ENCODE measurements at places on chromosomes 12 and 14.

- DNase-seq, result no peak
Observed at GRCh38 chr12:11838403-11838802, 188.9 kb downstream of the ETV6 start.

- no peak for DNase-seq
Observed at GRCh38 chr12:74535536-74535935, 2.1 kb upstream of the ATXN7L3B start.

GRCh38 chr12:85253853-85254252, 26.2 kb upstream of the ALX1 start:
- no peak for DNase-seq

- DNase-seq, result no peak
Observed at GRCh38 chr12:120136093-120136770, 19.7 kb upstream of the RAB35 start.

- no peak for DNase-seq
Observed at GRCh38 chr12:1946296-1946695, 27.8 kb upstream of the CACNA2D4 start.

GRCh38 chr14:52272375-52272774, 4.9 kb downstream of the PTGDR start:
- DNase-seq, result no peak

DNA sequence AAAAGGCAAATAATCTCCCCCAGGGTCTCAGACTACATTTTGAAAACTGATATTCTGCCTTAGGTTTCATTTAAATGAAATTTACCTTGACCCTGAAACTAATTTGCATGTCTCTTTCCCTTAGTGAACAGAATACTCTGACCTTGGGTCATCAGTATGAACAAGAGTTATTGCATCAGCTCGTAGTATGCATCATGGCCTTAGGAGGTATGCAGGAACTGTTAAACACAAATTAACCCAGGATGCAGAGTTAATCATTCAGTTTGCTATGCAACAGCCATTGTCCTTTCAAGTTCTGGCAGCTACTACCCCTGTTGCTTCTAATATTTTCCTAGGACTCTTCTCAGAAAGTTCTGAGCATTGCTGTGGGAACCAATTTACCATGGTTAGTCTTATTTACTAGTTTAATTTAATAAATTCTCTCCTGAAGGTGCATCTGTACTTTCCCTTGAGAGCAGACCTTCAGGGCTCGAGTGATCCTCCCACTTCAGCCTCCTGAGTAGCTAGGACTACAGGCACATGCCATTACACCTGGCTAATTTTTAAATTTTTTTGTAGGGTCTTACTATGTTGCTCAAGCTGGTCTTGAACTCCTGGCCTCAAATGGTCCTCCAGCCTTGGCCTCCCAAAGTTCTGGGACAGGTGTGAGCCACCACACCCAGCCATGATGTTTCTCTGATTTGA, 126.7 kb downstream of the TTC6 start:
- no peak for DNase-seq

DNA sequence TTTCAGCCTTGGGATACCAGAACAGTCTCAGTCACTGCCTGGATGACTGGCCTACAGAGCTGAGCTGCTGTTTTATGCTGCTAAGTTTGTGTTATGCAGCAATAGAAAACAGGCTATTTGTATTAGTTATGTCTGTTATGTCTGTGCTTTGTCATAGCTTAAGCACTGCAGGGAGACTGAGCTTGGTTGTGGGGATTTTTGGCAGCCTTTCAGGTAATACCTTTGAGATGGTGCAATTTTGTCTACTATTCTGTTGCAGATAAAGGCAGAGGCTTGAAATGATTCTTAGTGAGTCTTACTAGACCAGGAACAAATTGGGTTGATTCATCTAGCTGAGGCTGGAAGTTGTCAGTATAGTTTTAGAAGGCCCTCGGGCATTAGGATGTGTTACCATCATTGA, 201.3 kb upstream of the RBM19 start:
- no peak for DNase-seq

DNA sequence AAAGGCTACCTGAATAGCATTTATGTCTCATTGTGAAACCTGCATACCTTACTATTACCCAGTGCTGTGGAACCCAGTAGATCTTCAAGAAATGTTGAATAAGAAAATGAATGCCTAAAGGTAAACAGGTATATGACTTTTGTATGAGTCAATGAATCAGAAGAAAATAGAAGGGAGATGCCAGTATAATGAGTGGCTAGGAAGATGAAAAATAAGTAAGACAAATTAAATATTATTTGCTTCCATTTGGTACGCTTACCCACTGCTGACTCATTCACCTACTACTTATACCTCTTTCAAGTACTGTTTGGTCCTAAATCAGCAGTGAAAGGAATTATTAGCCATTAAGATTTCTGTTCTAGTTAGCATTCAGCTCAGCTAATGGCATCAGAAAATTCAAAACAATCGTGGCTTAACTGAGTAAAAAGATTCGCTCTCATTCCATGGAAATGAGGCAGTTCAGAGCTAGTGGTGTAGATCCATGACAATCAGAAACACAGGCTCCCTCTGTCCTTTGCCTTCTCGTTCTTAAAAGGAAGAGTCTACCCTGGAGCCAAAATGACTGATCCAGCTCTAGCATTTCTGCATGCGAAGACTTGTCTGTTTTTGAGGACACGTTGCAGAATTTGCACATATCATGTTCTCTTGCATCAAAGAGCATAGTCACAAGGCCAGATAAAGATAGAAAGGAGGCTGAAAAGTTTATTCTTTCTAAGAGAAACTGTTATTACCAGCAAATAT, 705.8 kb upstream of the USP15 start:
- DNase-seq, result no peak

DNA sequence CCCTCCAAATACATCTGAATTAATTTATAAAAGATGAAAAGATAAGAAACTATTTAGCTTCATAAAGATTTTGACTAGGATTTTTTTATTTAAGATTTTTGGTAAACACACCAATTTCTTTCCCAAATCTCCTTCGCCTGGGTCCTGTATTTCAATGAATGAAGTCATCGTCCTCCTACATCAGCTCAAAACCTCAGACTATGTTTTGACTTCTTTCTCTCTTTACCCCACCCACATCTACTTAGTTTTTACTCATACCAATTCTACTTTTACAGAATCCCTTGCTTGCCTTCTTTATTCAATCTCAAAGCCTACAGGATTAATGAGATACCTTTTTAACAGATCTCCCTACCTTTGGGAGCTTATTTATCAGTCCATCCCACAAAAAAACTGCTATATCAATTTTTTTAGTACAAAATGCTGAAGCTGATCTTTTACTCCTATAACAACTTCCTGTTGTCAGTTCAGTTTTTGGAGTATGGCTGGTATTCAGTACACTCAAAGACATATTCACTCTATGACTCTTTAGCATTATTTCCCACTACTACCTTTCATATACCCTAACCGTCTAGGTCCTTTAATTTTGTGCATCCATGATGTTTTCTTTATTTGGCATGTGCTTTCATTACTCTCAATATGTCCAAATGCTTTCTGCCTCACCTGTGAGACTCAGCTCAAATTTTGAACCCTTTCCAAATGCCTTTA, 18.7 kb upstream of the CCDC91 start:
- no peak for DNase-seq

DNA sequence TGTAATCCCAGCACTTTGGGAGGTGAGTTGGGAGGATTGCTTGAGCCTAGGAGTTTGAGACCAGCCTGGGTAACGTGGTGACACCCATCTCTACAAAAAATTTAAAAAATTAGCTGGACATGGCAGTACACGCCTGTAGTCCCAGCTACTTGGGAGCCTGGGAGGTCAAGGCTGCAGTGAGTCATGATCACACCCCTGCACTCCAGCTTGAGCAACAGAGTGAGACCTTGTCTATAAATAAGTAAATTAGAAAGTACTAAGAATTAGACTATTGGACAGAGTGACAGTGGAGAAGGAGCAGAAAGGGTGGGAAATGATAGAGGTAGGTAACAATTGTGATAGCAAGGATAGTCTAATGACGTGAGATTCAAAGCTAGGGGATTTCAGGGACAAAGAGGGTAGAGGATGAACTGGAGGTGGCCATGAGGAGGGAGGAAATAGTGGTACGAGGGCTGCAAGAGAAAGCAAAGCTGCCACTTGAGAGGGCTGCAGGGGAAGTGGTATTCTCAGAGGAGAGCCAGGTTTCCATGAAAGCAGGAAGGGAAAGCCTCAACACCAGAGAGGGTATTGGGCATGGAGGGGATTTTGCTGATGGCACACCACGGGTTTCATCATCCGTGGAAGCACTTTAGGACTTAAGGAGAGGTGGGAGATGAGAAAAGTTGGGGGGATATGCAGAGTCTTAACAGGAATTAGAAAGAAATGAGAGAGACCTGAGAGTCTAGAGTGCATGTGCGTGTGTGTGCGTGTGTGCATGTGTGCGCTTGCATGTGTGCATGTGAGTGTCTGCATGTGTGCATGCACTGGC, 85.6 kb downstream of the SYNE2 start:
- DNase-seq, result no peak

DNA sequence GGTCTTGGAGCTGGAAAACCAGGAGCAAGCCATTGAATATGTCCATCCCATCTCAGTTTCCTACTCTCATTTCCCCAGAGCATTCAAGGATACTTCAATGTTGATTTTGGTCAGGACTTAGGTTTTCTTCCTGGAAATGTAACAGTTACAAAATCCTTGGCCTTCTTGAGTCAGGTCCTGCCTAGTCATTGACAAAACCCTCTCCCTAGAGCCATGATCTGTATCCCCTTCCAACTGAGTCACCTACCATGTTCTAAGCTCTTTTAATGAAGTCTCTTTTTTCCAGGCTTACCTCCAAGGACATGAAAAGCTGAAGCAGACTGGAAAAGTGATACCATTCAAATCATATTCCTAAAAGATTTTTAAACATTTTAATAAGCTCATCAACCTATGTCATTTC, 549.2 kb downstream of the GALC start:
- DNase-seq, result no peak

GRCh38 chr12:57541717-57542116, 5.3 kb downstream of the DCTN2 start:
- no peak for DNase-seq

DNA sequence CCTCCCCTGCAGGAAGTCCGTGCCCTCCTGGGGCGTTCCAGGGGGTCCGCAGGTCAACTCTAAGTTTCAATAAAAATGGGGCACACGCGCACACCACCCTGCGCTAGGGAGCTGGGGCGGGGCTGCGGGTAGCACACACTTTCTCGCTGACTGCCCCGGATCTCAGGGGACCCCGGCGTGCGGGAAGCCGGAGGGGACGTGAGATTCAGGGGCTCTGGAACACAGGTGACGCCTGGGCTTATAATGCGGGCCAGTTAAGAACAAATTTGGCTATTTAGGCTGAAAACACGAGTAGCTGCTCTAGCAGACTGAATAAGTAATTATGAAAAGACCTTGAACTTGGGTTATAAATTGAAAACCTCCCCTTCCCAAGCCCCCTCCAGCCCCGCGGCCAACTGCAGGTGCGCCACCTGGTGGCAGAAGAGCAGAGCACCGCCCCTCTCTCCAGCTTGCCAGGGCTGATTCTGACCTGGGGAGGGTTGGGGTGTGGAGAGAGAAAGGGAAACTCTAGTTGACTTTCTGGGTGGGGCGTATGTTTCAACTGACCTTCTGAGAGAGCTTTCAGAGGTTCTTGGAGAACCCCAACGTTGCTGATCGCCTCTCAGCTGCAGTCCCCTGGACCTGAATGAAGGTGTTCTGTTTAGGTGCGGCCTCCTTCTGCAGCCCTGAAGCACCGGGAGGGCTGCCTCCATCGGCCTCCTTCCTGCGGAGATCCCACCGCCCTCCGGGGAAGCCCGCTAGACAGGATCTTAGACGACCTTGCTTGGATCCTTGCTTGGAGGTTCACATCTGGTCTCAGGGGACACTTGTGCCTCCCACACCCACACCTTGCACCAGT, 118.4 kb upstream of the EVL start:
- DNase-seq, result no peak

- no peak for DNase-seq
Observed at GRCh38 chr14:100359881-100360280, 36.7 kb downstream of the SLC25A47 start.

- no peak for DNase-seq
Observed at GRCh38 chr12:25347716-25348592, 97.2 kb upstream of the KRAS start.

DNA sequence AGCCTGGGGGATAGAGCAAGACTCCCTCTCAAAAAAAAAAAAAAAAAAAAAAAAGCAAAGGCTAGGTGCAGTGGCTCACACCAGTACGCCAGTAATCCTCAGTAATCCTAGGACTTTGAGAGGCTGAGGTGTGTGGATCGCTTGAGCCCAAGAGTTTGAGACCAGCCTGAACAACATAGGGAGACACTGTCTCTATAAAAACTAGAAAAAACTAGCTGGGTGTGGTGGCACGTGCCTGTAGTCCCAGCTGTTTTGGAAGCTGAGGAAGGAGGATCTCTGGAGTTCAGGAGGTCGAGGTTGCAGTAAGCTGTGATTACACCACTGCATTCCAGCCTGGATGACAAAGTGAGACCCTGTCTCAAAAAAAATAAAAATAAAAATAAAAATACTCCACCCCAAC, 8.9 kb upstream of the RBM25 start:
- DNase-seq, result no peak

- no peak for DNase-seq
Observed at GRCh38 chr12:98352218-98352811, 163.1 kb upstream of the TMPO start.

DNA sequence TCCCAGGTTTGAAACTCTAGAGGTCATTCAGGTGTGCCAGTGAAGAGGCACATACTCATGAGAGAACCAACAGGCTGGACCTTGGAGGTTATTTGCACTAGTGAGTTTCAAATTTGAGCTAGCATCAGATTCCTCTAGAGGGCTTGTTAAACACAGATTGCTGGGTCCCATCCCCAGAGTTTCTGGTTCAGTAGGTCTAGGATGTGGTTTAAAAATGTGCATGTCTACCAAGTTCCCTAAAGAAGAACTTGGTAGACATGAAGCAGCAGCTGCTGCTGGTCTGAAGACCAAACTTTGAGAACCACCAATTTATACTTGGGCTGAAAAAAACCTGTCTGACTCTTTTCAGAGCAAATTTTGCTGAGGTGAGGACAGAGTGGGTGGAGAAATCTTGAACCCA, 61.7 kb downstream of the SUSD6 start:
- DNase-seq, result no peak

DNA sequence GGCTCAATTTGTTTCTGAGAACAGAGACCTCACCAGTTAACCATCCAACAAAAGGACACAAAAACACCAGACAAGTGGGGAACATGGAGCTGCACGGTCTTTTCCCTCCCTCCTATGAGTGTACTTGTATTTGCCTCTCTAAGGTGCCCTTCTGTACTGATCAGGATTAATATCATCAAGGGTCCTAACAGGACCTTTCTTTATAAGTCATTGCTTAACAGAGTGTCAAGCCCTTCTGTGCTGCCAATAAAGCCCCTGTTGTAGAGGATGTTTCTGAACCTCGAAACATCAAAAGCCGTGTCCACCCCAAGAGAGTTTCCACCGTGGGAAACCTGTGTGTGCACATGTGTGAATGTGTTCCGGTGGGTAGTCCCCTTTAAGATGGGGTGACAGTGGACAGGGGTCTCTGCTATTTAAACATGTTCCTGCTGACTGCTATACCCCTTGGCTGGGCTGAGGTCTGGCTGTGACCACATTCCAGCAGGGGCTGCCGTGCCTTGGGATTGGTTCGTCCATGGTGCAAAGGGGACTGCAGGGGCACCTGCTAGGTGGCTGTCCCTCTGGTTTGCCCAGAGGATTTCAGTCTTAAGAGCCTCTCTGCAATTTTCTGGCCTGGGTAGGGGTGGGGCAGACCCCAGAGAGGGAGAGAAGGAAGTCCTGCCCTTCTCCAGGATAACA, 6.0 kb downstream of the ESRRB start:
- no peak for DNase-seq
